Activated T-cell treated with anti-CD3 and anti-CD28 coated beads, Interleukin-2, amount 50 U/mL, for 72 hours (primary cell): ENCODE measurements at places on chromosomes 3 and 15. TPM values are rescaled to one million over a fixed set of nuclear protein-coding genes. Genes with fewer than 3 reads are reported as not detected.

DNA sequence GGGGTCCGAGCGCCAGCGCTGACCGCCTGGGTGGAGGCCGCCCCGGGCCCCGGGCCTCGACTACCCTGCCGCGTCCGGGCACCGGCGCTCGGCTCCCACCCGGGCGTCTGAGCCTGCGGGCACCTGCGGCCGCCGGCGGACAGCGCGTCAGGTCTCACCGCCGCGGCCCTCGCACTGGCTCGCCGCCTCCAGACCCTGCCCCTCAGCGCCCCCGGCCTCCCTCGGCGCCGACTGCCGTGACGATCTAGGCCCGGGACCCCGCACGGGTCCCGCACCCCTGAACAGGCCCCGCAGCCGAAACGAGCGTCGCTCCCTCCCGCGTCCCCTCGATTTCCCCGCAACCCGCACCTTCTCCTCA, 297 bp downstream of the PRC1 start:
- DNase-seq = peak; percentile 52

DNA sequence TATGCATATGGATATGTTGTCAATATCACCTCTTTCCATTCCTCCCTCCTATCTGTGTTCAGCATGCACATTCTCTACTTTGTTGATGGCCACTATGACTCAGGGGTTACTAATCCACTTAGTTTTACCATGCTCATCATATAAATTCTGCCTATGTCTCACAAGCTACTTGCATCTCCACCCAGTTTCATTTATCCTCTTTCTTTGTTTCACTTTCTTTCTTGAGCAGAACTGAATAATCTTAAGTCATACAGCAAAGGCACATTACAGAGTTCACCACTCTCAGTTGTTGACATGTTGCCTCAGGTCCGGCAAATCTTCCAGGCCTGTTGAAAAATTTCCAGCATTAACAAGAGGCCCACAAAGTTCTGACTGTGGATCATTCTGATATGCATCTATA, 71.5 kb downstream of the SSR3 start:
- peak; percentile 27 for DNase-seq

GRCh38 chr3:143145906-143146305, 26.3 kb downstream of the CHST2 start:
- no peak for DNase-seq

DNA sequence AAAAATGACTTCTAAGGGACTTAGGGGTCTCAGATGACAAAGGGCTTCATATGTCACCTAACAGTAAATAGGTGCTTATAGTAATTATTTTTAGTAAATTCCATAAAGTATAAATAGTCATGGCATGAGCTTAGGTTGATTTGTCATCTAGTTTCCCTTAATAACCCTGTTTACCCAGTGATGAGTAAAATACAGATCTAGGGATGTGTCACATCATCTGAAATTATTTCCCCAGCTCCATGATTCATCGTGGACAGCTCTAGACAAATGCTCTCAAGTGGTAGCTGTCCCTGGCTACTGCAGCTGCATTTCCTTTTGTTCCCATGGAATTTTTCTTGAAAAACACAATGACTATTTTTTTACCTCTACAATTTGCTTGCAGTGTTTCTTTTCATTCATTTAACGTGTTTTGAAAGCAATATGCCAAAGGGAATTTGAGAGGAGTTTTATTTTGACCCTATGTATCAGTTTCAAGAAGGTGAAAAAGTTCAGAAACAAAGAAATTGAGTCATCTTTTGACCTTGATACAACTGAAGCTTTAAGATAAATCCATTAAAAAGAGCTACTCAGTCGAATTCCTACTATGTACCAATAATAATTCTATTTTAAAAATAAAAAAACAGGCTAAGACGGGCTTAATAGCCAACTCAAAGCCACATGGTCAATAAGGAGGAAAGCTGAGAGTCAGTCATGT, 241.6 kb downstream of the KCNMB2 start:
- DNase-seq = no peak

DNA sequence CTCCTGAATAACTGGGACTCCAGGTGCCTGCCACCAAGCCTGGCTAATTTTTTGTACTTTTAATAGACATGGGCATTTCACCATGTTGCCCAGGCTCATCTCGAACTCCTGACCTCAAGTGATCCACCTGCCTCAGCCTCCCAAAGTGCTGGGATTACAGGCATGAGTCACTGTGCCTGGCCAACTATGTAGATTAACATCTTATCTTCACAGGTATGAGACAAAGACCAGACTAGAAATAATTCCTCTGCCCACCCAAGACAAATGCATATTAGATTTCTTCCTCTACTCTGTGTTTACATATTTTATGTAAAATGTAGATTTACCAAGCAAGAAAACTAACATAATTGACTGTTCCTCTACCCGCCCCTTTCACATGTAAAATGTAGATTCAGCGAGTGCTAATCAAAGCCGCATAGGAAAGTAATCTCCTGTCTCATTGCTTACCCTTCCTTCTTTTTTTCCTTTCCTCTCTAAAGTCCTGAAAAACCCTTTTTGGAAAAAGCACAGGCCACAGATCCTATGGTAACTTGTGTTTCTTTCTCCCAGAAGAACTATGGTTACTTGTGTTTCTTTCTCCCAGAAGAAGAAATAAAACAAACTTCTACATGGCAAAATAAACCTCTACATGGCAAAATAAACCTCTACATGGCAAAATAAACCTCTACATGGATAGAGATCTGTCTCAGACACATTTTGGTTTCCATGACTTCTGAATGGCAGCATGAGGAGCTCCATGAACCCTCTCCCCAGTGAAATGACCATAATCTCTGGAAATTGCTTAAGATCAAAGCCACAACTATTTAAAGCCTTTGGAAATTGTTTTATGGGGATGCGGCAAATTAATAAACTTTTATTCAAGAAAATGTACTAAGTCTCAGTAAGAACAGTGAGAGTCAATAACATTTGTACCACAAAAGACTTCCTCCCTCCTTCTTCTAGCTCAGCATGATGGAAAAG, 9.1 kb upstream of the ABHD2 start:
- no peak for DNase-seq

Gene SNX33
- 3.1 TPM for total RNA-seq
